ENCODE measurements at places on chromosomes 6 and 20.
A peak's percentile ranks its signal among the peaks of the same experiment; 100 is the strongest.

DNA sequence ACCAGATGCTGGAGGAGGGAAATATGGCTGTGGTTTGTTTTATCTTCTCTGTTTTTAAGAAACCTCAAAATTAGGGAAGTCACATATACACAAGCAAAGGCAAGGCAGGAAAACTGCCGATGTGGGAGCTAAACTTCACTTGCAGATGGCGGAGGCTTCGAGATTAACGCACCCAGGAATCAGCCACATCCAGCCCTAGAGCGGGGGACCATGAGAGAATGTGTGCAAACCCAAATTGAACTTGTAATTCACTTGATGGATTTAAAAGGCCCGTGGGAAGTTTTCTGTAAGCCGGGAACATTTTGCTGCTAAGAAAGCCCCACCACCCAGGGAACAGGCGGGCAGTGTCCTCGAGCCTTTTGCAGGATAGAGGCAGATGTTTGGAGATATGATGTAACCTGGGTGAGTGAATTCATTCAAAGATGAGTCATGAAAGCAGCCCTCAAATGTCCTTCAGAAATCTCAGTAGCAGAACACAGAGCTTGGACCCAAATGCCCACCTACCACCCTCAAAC lies 39.9 kb downstream of the PREX1 start:
- DNase-seq, result peak; percentile 18

DNA sequence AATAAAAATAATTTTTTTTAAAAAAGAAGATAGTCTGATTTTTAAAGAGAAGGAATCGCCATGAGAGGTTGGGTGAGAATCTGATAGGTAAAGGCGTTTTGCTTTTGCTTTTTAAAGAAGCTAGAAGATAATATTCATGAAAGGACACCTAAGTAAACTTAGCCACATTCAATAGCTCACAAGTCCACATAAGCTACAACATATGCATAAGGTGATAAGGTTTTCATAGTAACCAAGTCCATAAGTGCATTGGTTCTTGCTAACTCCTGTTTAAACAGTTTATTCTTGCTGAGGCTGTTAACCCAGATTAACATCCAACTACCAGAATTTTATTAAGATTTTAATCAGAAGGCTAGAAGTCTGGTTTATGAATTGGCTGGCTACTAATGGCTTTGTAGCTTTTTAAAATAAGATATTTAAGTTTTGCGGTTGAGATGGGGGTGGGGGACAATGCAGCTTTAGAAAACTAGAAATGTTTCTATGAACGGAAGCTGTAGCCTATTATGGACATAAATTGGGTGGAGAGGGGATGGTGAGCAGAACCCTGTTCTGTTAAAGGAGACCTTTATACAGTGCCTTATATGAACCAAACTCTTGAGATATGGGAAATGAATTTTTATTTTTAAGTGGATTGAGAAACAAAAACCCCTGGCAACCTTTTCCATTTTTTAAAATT lies 235.1 kb downstream of the ZFAND3 start:
- no peak for DNase-seq

GRCh38 chr6:31122791-31123706 lies 2.8 kb upstream of the CDSN start:
- no peak for DNase-seq

DNA sequence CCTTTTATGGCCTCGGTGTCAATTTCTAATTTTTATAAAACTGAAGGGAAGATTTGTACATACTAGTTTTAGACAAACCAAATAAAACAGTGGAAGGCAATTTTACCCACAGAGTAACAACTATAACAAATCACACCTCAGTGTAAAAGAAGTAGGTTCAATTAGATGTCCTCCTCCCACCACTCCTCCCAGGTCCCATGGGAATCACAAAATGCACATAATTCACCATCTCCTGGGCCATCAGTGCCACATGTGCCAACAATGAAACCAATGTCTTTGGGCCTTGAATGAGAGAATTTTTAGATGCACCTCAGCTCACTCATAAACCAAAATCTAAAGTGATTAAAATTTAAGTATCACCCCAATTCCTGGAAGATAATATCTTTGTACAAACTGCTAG lies 267.8 kb downstream of the BTBD9 start:
- no peak for DNase-seq

DNA sequence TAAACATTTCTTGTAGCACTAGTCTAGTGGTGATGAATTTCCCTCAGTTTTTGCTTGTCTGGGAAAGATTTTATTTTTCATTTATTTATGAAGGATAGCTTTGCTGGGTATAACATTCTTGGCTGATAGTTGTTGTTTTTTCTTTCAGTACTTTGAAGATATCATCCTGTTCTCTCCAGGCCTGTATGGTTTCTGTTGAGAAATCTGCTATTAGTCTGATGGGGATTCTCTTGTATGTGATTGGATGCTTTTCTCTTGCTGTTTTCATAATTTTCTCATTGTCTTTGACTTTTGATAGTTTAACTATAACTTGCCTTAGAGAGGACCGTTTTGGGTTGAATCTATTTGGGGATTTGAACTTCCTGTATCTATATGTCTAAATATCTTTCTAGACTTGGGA lies 207.1 kb downstream of the PACRG start:
- no peak for DNase-seq

GRCh38 chr6:24329451-24329850 lies 28.4 kb downstream of the DCDC2 start:
- no peak for DNase-seq

- DNase-seq, result no peak
Observed at GRCh38 chr20:44065401-44066340, 121.3 kb downstream of the JPH2 start.

DNA sequence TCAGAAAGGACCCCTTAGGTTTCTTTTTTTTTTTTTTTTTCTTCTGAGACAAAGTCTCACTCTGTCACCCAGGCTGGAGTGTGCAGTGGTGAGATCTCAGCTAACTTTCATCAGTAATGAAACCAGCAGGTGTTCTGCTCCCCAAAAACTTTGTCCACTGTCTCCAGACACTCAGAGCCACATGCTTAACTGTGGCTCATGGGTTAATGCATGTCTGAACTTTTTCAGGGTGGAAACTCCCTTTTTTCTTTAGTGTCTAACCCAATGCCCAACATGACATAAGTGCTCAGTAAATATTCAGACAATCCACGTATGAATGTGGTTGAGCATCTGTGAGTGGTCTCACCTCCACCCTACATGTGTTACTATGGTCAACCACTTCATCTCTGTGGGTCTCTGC lies 45.4 kb downstream of the MYB start:
- DNase-seq, result no peak

DNA sequence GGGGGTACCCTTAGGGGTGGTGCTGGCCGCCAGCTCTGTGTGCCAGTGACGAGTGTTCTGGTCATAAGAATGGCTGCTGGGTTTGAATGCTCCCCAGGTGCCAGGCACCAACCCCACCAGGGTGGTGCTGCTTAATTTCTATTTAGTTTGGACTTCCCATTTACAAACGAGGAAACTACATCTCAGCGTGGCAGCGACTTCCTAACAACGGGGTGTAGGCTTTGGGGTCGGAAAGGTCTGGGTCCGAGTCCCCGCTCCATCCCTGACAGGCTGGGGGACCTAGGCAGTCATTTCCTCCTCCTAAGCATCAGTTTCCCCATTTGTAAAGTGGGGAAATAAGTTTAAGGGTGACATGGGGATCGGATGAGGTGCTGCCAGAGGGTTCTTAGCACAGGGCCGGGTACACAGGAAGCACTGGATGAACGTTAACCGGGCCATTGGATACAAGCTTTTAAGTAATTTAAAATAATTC lies 30.3 kb downstream of the CEBPB start:
- no peak for DNase-seq
